Left lobe of liver (tissue), 2 donors: ENCODE measurements at places on chromosomes 5 and 9.
A peak's percentile ranks its signal among the peaks of the same experiment; 100 is the strongest.

DNA sequence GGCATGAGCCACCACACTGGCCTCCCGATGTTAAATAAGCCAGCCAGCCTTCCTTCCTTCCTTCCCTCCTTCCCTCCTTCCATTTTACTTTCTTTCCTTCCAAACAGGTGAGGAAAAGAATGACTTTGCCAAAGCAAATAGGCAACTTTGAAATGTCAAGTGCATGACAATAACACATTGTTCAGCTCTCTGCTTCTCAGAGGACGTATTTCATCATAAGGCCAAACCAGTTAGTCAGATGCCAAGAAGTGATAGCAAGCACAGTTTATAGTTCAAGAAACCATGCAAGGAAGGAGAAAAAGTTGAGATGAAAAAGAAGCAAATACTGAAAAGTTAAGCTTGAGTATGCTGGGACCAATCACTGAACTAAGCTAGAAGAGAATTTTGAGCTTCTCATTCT is 29.5 kb downstream of the POU4F3 start:
- no peak for DNase-seq

DNA sequence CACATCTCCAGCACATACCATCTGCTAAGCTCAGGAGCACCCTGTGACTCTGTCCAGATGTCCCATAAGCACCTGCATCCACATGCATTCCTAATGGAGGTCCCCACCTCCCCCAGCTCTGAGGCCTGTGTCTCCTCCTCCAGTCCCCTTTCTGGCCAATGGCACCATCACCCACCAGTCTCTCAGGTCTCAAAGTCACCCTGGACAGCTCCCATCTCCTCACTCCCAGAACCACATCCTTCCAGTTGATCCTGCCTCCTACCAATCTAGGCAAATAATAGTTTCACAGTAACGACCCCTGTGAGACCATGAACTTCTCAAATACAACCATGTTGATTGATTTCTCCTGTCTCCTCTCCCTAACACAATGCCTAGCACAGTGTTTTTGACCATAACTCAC is 40.1 kb downstream of the GGTA1 start:
- no peak for DNase-seq

DNA sequence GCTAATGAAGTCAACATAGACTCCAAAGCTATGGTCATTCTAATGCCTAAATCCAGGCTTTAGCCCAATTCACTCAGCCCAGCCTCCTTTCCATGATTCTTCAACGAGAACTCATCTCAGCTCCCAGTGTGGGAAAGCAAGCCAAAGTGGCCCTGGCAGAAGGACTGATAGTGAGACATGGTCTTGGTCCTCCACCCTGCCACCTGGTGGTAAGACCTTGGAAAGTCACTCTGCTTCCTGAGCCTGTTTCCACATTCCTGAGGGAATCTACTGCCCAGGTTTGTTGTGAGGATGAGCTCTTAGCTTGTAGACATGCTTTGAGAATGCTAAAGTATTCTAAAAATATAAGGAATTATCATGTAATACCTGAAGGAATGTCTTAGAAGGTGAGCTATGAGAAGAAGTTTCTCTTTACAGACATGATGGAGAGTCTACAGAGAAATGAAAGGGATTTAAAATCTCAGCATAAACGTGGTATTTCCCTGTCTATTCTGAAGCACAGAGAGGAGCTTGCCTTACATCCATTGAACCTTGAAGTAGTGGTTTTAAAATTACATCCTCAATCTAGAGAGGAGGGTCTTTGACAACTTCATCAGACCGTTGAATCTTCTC is 173.5 kb downstream of the TRIM32 start:
- DNase-seq = peak; percentile 68

- DNase-seq = no peak
Measured at GRCh38 chr5:173795601-173796000, 92.5 kb upstream of the CPEB4 start.

DNA sequence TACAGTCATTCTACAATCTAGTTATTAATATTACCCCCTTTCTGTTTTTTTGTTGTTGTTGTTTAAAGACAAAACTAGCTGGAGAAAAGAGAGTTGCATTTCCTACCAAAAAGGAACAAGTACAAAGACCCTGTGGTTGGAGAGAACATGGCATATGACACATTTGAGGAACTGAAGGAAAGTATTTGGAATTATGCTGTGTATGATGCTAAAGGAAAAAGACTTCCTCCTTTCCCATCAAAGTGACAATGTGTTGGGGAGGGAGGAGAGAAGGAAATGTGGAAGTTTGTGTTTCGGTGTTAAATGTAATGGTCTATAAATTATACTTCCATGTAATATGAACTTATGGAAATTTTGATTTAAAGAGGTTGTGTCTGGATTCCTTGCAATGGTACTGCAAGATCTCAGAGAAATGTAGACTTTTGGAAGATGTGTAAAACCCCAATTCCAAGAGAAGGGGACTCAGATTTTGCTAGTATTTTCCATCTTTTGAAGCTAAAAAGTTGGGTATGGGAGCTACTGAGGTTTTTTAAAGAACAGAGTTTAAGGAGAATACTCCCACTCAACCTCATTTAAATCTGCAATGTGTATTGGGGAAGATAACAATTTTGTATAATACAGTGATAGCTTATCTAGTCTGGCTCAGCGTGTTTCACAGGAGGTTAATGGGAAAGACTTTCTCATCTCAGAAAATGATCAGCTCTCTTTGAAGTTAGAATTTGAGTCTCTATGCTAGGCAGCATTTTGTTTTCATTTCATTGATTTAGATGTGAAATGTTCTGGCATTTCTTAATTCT is 15.4 kb upstream of the TNFSF8 start:
- DNase-seq = no peak

- no peak for DNase-seq
Measured at GRCh38 chr9:95724253-95724991, 151.1 kb upstream of the ERCC6L2 start.

- DNase-seq = no peak
Measured at GRCh38 chr5:175113947-175114346, 330.0 kb downstream of the DRD1 start.
